ENCODE measurements at places on chromosomes 11 and 22. TPM values are rescaled to one million over a fixed set of nuclear protein-coding genes. Genes with fewer than 3 reads are reported as not detected.

- no peak for DNase-seq
These were observed 6.8 kb downstream of the CRYBB1 start for GRCh38 chr22:26610996-26611395.

DNA sequence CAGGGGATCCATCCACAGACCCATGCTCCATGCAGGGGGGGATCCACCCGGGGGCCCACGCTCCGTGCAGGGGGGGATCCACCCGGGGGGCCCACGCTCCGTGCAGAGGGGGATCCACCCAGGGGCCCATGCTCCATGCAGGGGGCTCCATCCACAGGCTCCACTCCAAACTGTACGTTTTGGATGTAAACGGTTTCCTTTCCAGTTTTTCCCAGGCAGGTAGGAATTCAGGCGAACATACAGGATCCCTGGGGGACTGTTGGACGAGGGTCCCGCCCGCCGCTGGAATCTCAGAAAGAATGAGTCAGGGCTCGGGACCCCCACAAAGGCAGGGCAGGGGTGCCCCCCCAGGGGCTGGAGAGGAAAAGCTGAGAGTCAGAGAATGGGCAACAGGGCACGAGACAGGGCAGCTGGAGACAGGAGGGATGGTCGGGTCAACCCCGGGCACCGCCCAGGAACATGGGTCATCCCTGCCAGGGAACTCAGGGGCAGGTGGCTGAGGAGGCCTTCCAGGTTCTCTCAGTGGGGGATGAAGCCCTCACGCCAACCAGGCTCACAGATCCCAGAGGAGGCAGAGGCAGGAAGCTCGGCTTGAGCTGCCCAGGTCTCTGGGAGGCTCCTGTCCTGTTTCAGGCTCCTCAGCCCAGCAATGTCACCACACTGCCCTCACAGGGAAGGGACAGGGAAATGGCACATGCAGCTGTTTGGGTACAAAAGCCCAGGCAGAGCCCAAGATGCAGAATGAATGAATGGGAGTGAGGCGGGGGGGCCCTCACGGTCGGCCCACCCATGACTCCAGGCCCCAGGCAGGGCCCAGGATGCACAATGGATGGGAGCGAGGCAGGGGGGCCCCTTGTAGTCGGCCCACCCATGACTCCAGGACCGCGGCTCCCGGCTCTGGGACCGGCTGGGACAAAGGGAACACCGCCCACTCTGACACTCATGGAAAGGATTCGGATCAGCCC lies 200.2 kb downstream of the BRD1 start:
- DNase-seq = no peak

DNA sequence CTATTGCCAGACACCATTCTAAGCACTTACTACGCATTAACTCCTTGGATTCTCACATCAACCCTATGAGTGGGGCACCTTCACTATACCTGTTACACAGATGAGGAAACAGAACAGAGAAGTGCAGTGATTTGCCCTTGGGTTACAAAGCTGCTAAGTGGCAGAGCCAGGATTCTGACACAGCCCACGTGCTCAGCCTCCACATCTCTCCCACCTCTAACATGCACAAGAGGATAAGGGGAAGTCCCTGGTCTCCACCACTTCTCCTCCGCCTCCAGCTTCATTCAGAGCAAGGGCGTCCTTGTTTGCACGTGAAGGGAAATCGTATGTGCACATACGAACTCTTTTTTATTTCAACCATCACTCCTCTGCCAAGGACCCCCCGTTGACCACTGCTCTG lies 53.7 kb downstream of the CDON start:
- DNase-seq = no peak

DNA sequence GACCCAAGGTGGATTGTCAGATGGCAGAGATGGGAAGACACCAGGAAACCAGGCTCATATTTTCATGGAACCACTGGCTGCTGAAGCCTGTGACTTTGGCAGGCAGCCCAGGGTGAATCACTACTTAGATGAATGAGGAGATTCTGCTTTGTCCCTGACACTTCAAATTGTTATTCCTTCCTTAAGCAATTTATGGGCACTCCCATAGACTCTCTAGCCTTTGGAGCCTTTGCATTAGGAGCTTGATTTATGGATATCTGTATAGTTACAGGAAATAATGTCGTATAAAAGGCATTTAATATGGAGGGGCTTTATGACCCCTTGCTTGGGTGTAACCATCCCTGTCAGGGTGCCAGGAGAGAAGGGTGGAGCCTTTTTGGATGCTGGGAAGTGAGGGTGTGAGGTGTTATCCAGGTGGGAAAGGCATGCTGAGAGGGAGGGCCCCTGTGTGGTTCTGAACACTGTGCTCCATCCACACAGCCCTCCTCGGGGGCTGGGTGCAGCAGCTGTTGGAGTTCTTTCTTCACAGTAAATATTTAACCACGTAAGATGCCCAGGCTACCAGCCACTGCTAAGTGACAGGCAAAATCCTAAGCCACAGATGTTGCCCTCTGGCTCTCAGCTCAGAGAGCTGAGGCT lies 35.3 kb downstream of the IL18 start:
- no peak for DNase-seq

DNA sequence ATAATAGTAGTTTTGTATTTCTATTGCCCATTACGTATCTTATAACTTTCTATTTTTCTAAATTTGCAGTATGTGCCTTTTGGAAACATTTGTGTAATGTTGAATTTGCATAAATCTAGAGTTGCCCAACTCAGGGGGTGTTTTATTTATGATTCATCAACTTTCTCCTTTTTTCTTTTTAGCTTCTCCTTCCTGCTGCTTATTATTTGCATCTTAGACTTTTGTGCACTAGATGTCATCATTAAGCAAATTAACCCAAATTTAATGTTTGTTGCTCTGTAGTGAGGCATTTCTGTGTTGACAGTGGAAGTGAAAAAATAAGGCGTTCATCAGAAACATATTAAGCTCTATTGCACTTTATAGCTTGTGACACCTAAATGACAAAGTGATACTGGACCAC lies 56.2 kb upstream of the ZBED5 start:
- DNase-seq = no peak

DNA sequence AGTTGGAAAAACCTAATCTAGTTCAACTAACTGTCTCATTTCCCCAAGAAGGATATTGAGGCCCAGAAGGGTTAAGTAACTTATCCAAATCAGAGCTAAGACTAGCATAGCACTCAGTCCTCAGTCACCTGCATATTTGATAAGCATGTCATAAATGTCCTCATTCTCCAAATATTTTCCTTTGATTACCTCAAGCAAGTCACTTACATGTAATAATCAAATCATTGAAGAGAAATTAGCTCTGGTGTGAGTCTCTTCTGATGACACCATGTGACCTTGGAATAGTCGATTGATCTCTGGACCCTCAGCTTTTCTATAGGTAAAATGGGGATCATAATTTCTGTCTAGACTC lies 48.8 kb upstream of the PICALM start:
- no peak for DNase-seq

DNA sequence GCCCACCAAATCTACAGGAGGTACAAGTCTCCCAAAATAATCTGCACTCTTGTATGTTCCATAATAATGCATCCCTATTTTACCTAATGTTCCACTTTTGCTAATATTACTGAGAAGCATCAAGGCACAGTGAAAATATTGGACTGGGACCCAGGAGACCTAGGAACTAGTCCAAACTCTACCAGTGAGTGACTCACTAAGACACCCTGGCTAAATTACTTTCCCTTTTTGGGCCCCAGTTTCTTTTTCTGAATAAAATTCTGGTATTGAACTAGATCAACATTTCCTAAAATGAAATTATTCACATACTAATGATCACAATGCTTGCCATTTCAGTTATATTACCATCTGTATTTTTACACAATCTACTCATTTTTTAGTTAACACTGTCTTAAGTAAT lies 19.6 kb downstream of the THAP12 start:
- no peak for DNase-seq

GRCh38 chr11:69100454-69101114 lies 51.9 kb downstream of the TPCN2 start:
- no peak for DNase-seq

DNA sequence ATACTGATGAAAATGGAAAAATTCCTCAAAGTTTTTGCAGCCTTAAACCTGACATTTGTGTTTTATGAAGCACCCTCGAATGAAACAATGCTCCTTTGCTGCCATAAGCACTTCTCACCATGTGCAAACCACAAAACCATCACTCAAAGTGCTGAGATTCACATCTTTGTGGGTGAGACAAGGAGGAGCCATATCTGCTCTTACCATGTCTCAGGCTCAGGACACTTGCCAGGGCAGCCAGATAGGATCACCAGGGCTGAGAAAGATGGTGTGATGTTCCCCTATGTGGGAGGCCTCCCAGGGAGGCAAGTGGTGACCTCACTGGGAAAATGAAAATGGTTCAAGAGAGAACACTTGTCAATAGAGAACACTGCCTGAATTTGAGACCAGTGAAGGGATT lies 120.4 kb downstream of the CCDC34 start:
- no peak for DNase-seq

GRCh38 chr22:19678949-19679521 lies 35.3 kb upstream of the SEPTIN5 start:
- no peak for DNase-seq

DNA sequence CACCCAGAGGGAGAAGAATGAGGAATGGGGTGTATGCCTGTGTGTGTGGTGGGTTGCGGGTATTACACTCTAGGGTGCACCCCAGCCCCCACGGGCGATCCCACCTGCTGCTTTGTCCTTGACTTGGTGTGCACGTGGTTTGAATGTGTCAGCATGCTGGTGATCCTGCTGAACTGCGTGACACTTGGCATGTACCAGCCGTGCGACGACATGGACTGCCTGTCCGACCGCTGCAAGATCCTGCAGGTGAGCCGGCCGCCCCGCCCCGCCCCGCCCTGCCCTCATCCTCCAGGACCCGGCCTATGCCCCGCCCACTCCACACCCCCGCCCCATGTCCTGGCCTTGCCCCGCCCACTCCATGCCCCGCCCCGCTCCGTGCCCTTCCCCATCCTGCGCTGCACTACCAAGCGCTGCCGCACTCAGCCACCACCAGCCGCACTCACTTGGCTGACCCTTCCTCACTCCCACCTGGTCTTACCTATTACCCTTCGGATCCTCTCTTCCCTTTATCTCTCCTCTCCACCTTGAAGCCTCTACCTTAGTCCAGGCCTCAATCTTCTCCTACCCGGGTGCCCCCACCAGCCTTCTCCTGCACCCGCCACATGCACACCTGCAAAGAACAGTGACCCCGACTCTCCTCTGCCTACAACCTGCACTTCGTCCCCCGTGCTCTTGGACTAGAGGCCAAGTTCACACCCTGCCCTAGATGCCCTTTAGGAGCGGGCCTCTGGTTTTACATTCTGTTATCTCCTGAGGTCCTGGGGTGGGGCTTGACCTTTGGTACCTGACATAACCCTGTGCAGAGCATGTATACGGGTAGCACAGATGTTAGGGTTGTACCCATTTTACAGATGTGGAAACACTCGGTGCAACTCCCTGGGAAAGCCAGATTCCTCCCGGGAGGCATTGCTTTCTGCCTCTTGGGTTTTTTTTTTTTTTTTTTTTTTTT lies 27.7 kb downstream of the CACNA1I start:
- no peak for DNase-seq

GRCh38 chr11:2203440-2204259 lies 32.0 kb upstream of the TH start:
- no peak for DNase-seq

DNA sequence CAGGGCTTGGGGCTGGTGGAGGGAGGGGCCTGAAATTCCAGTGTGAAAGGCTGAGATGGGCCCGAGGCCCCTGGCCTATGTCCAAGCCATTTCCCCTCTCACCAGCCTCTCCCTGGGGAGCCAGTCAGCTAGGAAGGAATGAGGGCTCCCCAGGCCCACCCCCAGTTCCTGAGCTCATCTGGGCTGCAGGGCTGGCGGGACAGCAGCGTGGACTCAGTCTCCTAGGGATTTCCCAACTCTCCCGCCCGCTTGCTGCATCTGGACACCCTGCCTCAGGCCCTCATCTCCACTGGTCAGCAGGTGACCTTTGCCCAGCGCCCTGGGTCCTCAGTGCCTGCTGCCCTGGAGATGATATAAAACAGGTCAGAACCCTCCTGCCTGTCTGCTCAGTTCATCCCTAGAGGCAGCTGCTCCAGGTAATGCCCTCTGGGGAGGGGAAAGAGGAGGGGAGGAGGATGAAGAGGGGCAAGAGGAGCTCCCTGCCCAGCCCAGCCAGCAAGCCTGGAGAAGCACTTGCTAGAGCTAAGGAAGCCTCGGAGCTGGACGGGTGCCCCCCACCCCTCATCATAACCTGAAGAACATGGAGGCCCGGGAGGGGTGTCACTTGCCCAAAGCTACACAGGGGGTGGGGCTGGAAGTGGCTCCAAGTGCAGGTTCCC lies at the start of gene APOC3:
TSS of gene APOC3 (plus strand) at position 383 of the 659 bp plus-strand sequence. CDS start 676 bp downstream, outside the sequence.
- no peak for DNase-seq

- no peak for DNase-seq
These were observed 79.1 kb downstream of the PICALM start for GRCh38 chr11:85989746-85990145.

DNA sequence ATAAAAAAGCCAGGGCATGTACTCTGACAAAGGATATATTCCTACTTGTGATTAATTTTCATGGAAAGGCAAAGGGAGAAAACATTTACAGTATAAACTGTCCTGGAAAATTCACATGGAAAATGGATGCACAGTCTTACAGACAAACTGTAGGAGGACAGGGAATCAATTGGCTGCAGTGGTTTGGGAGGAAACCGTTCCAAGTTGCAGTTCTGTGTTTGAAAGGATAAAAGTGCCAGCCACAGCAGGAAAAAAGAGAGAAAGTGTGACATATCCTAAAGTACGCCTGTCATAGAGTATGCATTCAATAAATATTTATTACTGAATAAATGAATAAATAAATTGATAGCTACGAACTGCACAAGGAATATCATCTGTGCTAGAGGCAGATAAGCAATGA lies 462.9 kb downstream of the RAB38 start:
- no peak for DNase-seq

DNA sequence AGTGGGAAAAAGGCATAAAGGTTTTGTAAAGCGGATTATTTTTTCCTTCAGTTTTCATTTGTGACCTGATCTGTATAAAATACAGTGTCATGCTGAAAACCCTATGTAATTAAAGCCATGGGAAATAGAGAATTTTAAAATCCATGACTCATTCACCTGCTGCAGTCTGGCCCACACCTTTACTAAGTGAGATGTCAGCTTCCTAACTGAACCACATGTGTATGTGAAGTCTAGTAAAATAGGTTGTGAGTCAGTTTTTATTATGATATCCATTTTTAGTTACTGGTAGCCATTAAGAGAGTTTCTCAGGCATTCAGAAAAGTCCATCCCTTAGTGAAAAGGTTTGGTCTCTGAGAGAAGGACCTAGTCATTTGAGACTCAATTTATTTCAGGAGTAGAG lies 60.9 kb downstream of the TRIM44 start:
- DNase-seq = no peak

GRCh38 chr11:36508743-36509142 lies 1.3 kb downstream of the TRAF6 start:
- no peak for DNase-seq

Gene SLC37A2
- 6.9 TPM for total RNA-seq

Gene NXF1
- 63.2 TPM for total RNA-seq

Gene APOL6
- total RNA-seq = 10.7 TPM

Gene CFAP300
- total RNA-seq = 0.23 TPM

Gene NXPE1
- total RNA-seq = not detected

Gene CDC42EP1
- total RNA-seq = 89.3 TPM

Gene MAJIN
- total RNA-seq = 0.68 TPM

Gene SLC22A8
- not detected for total RNA-seq

Gene ANO5
- 0.58 TPM for total RNA-seq

Gene AQP11
- total RNA-seq = 0.18 TPM

Gene NPAS4
- total RNA-seq = not detected

Gene C11orf52
- total RNA-seq = 0.18 TPM

Gene TMPRSS6
- not detected for total RNA-seq

Gene OR4A16
- total RNA-seq = not detected

Gene UBXN1
- 162 TPM for total RNA-seq

Data from glomerular endothelial cell (primary cell).